ENCODE measurements at places on chromosomes 11 and 22.

DNA sequence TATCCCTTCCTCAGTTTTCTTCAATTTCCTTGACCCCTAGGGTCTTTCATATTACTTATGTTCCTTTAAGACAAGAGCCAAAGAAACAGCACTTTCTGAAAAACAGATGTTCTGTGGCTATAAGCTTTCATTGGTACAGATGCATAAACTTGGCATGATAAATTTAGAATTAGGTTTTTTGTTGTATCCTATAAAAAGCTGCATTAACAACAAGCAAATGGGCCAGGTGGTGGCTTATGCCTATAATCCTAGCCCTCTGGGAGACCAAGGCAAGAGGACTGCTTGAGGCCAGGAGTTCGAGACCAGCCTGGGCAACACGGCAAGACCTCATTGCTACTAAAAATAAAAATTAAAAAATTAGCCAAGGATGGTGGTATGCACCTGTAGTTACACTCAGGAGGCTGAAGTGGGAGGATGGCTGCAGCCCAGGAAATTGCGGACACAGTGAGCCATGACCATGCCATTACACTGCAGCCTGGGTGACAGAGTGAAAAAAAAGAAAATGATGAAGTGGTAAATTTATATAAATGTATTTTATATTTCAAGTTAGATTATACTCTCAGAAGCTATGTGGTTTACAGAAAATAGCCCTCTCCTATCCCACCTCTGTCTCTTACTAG, 18.3 kb downstream of the KMT5B start:
- DNase-seq = no peak

GRCh38 chr11:102623128-102623527, 2.0 kb downstream of the MMP20 start:
- DNase-seq = no peak

DNA sequence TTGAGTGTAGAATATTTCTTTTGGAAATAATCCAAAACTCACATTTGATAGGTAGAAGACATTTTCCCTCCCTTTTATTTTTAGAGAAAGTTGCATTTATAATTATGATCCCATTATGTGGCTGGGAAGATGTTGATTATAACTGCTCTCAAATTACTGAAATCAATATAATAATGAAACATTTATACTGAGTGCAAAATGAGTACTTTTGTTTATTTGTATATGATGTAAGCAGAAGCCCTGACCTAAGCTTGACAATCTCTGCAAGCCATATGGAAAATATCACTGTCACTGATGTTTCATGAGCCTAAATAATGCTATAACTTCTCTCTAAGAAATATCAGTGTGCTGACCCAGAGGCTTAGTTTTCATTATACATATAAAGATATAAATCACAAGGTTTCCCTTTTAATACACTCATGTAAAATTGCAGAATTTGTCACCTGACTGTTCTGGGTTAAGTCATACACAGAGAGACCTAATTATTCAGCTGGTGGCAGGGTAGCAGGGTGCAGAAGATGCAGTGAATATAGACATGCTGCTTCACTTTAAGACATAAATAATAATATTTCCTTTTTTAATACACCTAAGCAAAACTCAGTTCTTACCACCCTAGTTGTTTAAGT, 99.2 kb downstream of the BBOX1 start:
- DNase-seq = no peak

GRCh38 chr11:92978271-92979111, 9.0 kb downstream of the MTNR1B start:
- no peak for DNase-seq

DNA sequence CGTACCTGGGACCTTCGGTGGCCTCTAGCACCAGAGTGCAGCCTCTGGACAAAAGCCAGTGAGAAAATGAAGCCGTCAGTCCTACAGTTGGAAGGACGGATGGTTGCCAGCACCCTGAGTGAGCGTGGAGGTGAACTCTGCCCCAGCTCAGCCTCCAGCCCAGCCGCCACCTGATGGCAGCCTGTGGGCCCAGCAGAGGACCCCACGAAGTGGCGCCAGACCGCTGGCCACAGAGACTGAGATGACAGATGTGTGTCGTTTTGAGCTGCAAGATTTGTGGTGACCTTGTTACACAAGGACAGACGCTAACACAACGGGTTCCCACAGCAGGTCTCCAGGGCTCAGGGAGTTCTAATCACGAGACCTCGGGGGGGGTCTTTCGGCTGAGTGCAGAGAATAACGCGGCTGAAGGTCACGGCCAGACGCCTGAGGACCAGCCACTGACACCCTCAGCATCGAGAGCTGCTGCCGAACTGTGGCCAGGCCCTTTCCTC, 75.0 kb downstream of the BRD1 start:
- DNase-seq = no peak

- no peak for DNase-seq
Observed at GRCh38 chr11:86182976-86183584, 61.5 kb upstream of the EED start.

DNA sequence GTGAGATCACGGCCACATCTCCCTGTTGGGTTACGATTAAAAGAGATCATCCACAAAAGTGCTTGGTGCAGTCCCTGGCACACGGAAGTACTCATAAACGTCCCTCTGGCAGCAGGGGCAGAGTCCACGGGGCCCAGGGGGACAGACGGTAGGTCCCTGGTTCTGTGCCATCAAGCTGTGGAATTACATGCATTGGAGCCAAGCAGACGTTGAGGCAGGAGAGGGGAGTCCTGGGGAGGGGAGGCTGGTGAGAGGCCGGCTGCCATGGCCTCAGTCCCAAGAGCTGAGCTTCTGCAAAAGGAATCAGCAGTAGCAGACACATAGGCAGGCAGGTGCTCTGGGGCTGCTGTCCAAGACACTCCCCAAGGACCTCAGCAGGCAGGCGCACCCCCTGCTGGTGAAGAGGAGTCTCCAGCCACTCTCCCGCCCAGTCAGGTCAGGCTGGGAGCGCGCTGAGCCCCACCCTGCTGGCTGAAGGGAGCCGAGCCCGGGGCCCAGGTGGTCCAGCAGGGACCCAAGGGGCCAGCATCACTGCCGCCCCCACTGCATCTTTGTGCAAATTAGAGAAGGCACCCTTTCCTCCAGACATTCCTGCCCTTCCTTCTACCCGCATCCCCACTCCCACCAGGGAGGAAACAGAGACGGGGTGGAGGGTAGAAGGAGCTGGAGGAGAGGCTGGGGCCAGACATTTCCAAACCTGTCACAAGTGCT, 7.6 kb upstream of the KCTD17 start:
- no peak for DNase-seq

GRCh38 chr22:19448076-19448607, 631 bp upstream of the C22orf39 start:
- no peak for DNase-seq

GRCh38 chr11:17883946-17884345, 128.9 kb downstream of the SERGEF start:
- no peak for DNase-seq

Measured in cortex of kidney (tissue), 1 donor.